NCI-H69 (cell line): ENCODE measurements at places on chromosomes 7 and 10.

DNA sequence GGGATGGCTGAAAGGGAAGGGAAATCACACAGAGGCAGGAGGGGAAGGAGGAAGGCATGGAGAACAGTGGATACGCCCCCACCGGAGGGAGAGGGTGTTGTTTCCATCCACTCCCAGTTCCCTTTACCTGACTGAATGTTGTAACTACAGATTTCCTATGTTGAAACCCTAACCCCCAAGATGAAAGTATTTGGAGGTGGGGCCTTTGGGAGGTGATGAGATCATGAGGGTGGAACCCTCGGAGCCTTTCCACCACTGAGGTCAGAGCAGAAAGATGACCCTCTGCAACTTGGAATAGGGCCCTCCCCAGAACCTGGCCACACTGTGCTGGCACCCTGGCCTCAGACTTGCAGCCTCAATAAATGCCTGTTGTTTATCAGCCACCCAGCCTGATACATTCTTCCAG is 48.6 kb upstream of the CNPY1 start:
- DNase-seq, result no peak

- no peak for DNase-seq
These were observed 96.0 kb downstream of the NOD1 start for GRCh38 chr7:30382607-30383006.

DNA sequence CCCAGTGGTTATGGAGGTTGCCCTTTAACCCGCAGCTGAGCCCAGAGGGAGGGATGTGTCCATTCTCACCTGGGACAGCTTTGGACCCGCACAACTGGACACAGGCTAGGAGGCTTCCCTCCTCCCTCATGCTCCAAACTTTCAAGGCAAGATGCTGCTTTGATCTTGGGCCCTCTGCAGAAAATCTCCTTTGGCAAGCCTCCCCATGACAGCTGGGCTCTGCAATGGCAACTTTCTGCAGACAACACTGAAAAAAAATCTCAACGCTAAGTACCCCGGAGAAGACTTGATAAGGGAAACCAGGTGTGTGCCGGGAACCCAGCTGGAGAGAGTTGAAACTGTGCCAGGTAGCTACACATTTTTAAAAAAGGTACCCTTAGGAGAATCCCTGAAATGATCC is 610.1 kb downstream of the LRMDA start:
- DNase-seq, result peak; percentile 88

DNA sequence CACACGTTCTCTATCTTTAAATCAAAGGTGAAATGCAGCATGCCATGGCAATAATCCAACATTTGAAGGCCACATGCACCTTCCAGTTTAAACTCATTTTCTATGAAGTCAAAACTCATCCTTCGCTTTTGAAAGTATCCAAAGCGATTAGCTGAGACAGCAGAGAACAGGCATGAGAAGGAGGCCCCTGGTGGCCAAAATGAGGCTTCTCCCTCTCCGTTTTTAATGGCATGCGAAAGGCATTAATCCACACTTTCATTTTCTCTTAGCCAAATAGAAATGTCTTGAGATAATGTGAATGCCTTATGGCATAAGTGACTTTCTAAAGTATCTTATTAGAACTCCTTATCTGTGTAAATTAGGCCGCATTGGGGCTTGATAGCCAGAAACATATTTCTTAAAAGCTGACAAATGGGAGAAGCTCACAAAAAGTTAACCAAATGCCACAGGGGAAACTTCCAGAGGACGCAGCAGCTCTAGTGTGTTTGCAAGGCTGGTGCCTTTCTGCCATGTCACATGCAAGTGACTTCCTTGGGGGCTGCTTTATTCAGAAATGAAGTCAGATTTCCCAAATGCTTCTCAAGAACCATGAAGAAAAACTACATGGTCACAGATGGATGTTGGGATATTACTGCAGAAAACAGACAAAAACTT is 1189.6 kb downstream of the SORCS1 start:
- DNase-seq, result peak; percentile 36
